ENCODE measurements at places on chromosomes 5 and 9.

GRCh38 chr5:100270023-100270771, 265.0 kb upstream of the FAM174A start:
- DNase-seq: no peak

- DNase-seq: no peak
These were observed 6.5 kb downstream of the TLE1 start for GRCh38 chr9:81682797-81683196.

- no peak for DNase-seq
These were observed 12.5 kb upstream of the PARP8 start for GRCh38 chr5:50653946-50654345.

GRCh38 chr5:96868603-96869371, 7.5 kb upstream of the ERAP2 start:
- DNase-seq: no peak

DNA sequence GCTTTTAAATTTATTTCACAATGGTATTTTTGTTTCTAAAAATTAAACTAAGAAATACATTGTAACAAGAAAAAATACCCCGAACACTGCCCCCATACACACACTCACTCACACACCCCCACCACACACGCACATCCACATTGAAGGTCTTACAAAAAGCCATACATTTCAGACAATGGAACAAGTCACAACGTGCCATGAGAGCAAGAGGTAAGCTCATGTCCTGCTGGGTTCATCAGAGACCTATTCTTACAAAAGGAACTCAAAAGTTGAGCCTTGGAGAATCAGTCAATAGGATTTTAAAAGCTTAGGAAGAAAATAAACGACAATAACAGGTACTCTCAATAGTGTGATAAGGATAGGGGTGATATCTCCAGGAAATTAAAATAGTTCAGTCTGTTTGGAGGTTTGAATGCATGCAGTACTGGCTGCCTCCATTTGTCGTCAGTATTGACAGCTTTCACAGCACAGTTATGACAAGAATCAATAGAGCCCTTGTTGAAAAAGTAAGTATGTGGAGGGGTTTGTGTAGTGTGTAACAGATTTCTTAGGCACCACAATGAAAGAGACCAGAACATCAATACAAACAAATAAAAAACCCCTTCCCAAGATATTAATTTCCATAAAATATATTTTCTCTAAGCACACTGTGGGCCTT, 1826.2 kb upstream of the CDH6 start:
- no peak for DNase-seq

DNA sequence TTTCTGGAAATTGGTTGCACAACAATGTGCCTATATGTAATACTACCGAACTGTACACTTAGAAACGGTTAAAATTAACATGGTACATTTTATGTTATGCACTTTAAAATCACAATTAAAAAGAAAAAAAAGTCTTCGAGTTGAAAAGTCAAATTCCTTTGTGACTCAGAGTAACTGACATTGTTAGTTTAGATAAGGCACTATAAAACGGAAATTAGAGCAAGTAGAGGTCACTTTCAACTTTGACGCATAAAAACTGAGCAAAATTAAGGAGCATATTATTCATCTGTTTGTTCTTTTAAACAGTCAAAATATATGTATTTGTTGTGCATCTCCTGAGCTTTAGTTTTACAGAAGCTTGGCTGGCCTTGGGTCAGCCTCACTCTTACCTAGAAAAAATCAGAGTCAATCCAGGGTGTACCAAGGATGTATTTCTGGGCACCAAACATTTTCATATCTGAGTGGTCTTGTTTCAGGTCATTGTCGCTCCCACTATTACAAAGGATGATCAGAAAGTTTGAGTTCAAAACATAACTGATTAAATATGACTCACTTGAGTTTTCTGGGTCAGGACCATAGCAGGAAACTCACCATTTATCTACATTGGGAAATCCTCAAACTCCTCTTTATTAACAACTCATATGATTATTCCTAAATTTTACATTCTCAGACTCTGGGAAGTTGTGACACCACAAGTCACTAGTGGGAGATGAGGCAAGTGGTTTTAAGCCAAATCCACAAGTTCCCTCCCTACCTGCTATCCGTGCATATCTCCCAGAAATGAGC, 160.6 kb downstream of the CCDC192 start:
- DNase-seq: no peak

- no peak for DNase-seq
These were observed 6.1 kb upstream of the CSF2 start for GRCh38 chr5:132067451-132067850.

- DNase-seq: no peak
These were observed 148.5 kb downstream of the KIAA0825 start for GRCh38 chr5:94469894-94470329.

GRCh38 chr9:96009690-96010472, 134.4 kb downstream of the ERCC6L2 start:
- no peak for DNase-seq

GRCh38 chr9:28976684-28977083, 1403.4 kb upstream of the C9orf72 start:
- no peak for DNase-seq

GRCh38 chr5:61177716-61178115, 15.4 kb upstream of the SMIM15 start:
- no peak for DNase-seq

DNA sequence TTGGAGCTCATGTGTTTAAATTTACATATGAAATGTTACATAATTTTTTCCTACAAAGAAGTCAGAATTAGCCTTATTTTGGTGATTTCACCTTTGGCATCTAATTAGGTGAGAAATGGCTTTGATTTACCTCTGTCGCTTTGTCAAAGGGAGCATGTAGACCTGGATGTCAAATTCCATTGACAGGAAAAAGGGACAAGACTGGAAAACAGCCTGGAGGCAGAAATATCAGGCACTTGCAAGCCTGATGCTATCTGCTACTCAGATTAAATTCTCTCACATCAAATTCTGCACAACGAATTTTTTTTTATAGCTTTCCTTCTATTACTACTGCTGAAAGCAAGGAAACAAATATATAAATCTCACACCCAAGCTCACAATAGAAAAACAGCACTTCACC, 54.1 kb upstream of the CTNND2 start:
- DNase-seq: no peak

GRCh38 chr9:33250458-33250995, 10.6 kb downstream of the SPINK4 start:
- no peak for DNase-seq

- DNase-seq: no peak
These were observed 9.8 kb downstream of the SMIM23 start for GRCh38 chr5:171795381-171795780.

- DNase-seq: no peak
These were observed 3.3 kb downstream of the PPIC start for GRCh38 chr5:123033157-123033671.

DNA sequence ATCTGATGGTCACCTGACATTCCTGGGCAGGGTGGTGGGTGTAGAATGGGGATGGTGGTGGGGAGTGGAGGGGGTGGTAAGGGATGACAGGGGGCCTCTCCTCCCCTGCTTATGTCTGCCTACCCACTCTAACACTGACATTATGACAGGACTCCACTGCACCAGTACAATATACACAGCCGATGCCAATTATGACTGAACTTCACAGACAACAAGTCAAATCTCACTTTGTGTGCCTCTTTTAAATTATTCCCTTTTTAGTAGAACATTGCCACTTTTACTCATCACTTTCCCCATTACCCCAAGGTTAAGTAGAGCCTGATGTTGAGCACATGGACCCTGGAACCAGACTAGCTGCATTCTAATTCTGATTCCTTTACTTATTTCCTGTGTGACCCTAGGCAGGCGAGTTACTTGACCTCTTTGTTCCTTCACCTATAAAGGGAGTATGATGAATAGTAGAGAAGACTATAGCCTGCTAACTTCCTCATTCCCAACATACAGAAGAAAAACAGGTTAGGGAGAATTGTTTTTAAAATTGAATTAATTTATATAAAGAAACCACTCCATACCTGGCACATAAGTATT, 464.7 kb downstream of the DMRT2 start:
- no peak for DNase-seq

DNA sequence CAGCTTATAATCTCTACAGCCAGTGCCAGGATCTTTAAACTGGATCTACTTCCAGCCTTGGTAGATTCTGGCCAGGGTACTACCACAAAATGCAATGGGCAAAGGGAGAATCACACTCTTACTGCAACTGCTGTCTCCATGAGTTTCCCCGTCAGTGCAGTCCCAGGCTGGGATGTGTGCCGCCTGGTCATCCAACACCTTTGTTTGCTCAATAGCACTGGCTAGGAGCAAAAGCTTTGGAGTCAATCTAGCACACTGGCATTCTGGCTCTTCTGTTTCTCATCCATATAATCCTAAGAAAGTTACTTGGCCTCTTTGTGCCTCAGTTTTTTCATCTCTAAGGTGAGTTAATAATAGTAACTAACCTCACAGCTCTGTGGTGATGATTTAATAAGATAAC, 96.9 kb downstream of the FBN2 start:
- no peak for DNase-seq

DNA sequence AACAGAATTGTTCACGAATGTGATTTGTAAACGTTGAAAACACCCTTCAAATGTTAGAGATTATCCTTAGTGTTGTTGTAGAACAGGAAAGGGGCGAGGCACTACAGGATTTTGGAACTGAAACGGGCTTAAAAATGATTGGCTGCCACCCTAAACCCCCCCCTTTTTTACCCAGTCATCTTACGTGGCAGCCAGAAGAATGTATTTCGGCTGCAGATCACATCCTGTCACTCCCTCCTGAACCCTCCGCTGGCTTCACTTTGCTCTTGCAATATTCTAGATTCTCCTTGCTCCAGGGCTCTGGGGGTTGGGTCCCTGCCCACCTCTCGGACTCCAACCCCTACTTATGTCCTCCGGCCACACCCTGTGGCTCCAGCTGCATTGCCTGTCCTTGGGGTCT, 13.9 kb upstream of the UNC5A start:
- no peak for DNase-seq

DNA sequence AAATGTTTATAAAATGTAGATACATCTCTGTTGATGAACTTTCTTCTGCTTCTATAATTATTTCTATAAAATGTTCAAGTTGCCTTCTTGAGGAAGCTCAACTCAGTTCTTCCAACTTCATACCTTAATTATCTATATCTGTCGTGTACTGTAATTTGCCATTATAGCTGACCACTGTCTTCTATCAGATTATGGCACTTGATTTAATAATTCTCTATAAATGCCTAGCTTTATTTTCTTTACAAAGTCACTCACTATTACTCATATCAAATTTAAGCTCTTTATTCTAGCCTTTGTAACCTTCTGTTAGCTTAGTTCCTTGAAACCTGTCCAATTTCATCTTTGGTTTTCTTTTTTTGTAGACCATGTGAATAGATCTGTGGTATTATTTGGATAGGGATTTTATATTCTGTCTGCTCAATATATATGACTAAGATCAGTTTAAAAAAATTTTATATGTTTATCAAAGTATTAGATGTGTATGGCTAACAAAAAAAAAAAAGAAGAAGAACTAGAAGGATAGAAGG, 39.5 kb downstream of the SMC5 start:
- DNase-seq: no peak

GRCh38 chr9:24036459-24036858, 210.4 kb upstream of the ELAVL2 start:
- DNase-seq: no peak

GRCh38 chr5:72244862-72245371, 75.1 kb downstream of the MRPS27 start:
- DNase-seq: no peak

GRCh38 chr5:139140591-139141071, 57.5 kb downstream of the SIL1 start:
- no peak for DNase-seq

GRCh38 chr5:137665678-137666460, 70.0 kb downstream of the KLHL3 start:
- DNase-seq: no peak

GRCh38 chr9:121562301-121562700, 62.7 kb upstream of the GGTA1 start:
- DNase-seq: no peak

DNA sequence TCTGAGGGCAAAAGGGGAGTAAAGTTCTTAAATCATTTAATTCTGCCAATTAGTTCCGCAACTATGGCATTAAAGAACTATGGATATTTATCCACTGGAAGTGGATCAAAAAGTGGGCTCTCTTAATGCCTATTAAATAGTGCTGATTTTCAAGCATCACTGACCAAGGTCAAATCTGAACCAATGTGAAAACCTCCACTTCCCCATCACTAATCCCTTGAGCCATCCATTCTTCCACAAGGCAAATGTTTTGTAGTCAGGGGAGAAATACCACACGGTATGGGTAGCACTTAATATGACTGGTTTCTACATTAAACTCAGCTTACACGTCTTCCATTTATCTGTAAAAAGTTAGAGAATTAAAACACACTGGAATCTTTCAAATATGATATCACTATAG, 57.6 kb downstream of the MLLT3 start:
- DNase-seq: no peak

DNA sequence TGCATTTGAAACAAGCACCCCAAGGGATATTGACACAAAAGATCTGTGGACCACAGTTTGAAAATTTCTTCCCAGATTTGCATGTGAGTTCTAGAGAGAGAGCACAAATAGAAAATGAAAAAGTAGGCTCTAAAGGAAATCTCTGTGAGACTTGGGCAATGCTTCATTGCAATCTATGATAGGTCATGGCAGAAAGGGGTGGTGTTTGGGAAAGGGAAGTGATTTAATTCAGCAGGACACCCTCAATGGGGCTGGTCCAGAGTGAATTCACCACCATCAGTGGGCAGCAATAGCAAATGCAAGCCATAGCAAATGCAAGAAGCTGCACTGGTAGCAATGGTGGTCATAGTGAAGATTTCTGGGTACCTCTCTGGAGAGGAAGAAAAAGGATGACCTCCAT, 58.1 kb downstream of the ANKRD55 start:
- no peak for DNase-seq

DNA sequence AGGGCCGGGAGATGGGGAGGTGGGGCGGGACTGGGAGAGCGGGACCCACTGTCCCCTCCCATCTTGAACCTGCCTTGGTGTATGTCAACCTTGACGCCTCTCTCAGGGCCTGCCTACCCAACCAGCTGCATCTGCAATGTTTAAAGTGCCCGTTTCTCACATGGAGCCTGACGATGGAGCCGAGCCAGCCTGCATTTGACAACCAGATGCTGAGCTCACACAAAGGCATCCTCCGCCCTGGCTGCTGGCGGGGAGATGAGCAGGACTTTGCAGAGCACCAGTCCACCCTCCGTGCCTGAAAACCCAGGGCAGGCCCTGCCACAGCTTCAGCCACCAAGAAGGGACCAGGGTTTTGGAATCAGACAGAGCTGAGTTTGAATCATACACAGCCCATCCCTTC, 141.1 kb upstream of the SMIM23 start:
- DNase-seq: no peak

- no peak for DNase-seq
These were observed 1.0 kb downstream of the FPGS start for GRCh38 chr9:127803507-127804352.
